ENCODE measurements at places on chromosomes 1 and 21.

GRCh38 chr1:153977250-153978240 lies at the start of gene JTB:
TSS of gene JTB (minus strand) at chr1:153977674. CDS start at chr1:153977252, 422 bp downstream.
- DNase-seq, result peak; percentile 78

- no peak for DNase-seq
Measured at GRCh38 chr1:211621447-211622198, 42.7 kb upstream of the SLC30A1 start.

- no peak for DNase-seq
Measured at GRCh38 chr1:220013497-220013896, 32.8 kb downstream of the EPRS1 start.

- DNase-seq, result no peak
Measured at GRCh38 chr1:15171271-15171908, 17.8 kb downstream of the TMEM51 start.

DNA sequence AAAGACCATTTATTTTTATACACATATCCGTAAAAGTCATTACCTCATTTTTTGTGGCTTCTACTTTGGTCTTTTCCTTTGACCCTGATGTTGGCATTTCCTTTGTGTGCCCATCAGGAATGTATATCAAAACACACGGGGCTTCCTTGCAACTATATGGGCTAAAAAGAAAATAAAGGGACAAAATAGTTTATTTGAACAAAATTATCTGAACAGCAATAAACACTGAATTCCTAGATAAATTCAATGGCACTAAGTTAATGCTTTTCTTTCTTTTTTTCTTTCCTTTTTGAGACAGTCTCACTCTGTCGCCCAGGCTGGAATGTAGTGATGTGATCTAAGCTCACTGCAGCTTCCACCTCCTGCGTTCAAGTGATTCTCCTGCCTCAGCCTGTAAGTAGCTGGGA lies 45.2 kb downstream of the EPRS1 start:
- no peak for DNase-seq

DNA sequence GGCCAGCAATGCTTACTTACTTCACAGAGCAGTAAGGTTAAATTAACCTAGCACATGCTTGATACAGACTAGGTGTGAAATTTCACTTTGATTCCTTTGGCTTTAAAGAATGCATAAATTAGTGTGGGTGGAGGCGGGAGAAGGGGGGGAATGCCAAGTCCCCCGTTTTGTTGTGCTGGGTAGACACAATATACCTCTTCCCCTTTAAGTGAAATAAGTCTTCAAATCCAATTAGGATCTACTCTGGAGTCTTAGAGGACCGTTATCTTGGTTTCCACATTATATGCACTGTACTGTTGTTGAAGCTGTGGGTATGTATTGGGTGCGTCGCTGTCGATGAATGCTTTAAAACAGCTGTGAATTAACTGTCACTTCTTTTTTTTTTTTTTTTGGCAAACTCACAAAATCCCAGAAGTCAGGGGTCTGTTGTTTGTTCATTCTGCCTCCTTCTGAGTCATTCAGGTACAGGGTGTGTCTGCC lies 1.6 kb upstream of the S1PR1 start:
- DNase-seq, result no peak

- peak; percentile 29 for DNase-seq
Measured at GRCh38 chr21:33642896-33643657, 776 bp downstream of the ITSN1 start.

GRCh38 chr1:160739098-160739511 lies at the start of gene SLAMF7:
TSS of gene SLAMF7 (plus strand) at chr1:160739247. CDS start at chr1:160739302, 55 bp downstream.
- DNase-seq, result no peak

DNA sequence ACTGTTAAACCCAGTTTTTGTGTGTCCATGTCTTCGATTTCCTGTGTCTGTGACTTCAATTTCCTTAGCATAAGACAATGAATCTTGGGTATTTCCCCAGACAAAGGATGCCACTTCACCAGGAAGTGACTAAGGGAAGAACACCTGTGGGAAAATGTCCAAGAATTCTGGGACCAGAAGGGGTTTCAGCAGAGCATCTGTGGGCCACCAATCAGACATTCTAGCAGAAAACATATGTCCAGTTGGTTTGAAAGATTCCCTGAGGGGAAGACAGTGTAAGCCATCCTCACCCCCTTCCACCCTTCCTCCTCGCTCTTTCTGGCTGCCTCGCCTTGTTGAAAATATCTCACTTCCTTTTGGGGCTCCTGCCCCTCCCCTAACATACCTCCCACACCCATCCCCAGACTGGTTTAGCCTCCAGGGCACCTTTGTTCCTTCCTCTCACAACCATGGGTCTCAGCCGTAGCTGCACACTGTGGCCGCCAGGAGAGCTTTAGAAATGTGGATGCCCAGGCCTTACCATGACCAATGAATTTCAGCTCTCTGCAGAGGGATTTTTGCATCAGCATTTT lies 25.5 kb upstream of the IFNAR1 start:
- no peak for DNase-seq

DNA sequence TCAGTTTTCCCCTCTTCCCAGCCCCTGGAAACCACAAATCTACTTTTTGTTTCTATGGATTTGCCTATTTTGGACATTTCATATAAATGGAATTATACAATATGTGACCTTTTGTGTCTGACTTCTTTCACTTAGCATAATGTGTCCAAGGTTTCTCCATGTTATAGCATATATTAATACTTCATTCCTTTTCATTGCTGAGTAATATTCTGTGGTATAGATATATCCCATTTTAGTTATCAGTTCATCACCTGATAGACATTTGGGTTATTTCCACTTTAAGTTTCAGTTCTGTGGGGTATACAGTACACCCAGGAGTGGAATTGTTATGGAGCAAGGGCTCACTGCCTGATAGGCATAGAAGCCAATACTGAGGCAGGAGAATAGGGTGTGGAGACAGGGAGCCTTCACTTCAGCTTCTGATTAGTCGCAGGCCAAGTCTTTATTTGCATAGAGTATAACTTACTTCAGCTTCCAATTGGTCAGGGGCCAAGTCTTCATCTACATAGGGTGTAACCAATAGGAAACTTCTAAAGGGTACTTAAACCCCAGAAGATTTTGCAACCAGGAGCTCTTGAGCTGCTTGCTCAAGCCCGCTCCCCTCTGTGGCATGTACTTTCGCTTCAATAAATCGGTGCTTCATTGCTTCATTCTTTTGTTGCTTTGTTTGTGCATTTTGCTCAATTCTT lies 8.3 kb upstream of the NVL start:
- DNase-seq, result no peak

DNA sequence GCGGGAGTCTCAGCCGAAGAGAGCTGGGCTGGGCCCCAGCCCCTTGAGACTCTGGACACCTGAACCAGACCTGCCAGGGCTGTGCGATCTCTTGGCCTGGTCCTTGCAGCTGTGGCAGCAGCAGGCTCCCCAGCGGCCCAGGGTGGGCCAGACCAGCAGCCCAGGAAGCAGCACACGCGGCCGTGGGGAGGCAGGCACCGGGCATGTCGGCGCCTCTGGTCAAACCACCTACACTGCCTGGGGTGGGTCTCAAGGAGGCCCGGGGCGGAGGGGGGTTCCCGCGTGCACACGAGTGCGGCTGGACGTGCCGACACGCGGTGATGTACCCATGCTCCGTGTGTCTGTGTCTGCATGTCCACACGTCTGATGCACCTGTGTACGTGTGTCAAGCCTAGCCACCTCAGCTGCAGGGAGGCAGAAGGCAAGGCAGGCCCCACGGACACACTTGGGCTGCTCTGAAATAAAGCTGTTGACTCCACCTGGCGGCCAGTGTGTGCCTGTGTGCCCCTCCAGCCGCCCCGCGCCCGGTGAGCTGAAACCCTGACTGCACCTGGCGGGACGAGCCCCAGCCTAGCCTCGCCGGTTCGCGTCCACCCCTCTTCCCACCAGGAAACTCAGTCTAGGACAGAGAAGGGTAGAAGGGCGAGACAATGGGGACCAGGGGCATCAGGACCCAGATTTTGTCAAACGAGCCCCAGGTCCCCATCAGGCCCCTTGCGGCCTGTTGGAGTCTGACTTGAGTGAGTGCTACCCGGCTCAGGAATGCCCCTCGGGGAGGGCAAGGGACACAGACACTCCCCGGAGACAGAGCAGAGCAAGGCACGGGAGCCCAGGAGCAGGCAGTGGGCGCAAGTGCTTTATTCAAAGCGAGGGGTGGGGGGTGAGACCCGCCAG lies 11.6 kb downstream of the SCNN1D start:
- DNase-seq, result peak; percentile 34

GRCh38 chr21:24175106-24175505 lies 1432.2 kb downstream of the MRPL39 start:
- no peak for DNase-seq

DNA sequence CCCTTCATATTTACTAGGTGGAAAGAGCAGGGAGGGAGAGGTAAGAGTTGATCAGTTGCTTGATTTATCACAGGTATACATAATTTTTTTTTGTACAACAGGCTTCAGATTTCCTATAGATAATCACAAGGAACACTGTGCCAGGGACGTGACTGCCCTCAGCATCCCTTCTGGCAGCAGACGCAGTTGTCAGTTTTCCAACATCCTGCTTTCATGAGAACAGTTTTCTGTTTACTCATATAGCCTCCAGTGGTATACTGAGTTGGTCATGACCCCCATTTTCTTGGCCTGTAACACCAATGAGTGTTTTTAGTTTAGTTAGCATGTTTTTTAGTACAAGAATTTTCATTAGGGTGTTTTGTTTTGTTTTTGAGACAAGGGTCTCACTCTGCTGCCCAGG lies 37.9 kb upstream of the PTPRF start:
- no peak for DNase-seq

DNA sequence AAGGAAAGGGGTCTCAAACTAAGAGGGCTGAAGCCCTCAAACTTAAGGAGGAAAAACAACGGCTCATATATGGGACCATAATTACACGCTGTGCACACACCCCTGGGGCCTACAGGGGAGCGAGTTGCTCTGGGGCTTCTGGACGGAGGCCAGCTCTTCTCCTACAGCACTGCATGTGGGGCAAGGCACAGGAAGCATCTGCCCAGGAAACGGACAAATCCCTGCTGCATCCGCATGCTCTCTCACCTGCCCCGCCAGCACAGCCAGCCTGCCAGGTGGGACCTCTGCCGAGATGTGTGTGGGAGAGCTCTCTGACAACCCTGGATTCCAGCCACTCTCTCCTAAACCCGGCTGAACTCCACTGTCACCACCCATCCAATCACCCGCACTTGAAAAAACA lies 54.1 kb downstream of the MRPL37 start:
- no peak for DNase-seq

DNA sequence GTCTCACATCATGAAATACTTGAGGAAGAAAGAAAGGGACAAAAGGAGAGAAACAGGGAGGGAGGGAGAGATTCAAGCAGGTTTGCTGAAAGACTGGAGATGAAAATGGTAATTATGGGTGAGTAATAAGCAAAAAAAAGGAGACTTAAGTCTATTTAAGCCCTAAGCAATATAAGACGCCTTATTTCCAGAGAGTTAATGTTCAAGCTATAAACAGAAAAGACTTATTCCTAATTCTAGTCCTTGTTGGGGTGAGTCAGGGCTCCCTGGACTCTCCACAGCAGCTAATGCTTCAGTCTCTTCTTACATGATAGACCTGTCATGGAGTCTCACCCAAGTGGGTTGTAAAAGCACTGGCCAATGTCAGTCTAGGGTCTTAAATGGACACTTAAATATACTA lies 619.2 kb downstream of the SMYD3 start:
- no peak for DNase-seq

DNA sequence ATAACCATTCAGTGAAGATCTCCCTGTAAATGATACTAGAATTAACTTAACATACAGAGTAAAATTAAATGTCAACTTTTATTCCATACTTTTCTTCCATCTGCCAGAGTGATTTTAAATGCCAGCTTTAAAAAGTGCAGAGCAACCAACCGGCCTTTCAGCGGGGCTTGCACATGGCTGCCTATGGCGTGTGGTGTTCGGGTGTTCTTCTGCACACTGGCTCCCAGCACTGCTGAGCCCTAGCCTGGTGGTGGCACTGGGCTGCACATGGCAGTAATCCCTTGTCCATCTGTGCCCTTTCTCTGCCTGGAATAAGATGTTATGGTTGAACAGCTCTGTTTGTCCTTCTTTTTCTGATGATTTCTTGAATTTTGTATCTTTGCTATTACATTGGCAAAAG lies 156.3 kb downstream of the SNX7 start:
- DNase-seq, result no peak

DNA sequence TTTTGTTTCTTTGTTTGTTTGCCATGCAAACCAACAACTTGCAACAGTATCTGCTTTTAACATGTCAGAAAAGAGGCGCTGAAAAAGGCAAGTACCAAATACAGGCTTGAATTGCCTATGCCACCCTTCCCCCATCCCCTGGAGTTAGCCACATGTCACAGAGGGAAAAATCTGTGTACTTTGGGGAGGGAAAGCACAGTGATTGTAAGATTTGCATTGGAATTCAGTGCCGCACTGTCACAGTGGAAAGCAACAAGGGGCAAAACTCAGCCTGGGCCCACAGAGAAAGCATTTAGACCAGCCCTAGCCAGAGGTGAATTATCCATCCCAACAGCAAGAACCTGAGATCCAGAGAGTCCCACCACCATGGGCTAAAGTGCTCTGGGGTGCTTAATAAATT lies 52.4 kb upstream of the ACADM start:
- DNase-seq, result no peak

DNA sequence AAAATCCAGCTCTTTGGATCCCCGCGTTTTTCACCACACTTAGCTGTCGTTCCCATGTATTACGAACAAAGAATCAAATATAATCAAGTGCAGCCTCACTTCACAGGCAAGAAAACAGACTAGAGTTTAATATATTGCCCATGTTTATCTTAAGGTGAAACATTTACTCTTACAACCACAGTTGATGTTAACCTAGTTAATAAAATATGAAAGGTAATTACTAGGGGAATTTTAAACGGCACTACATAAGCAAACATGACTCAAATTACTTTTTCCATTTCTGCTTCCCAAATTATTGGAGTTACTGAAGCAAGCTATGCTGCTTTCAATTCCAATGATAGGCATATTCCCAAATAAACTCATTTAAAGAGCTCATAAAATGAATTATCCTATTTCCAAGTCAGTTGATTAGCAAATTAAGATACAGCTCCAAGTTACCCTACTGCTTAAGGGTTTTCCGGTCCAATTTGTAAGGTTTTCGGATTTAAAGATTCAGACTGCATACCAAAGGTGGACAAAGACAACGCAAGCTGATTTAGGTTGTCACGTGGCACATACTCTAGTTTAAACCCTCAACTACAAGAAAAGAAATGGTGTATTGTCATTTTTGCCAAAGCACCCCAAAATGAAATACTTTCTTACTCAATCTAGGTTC lies 5.9 kb downstream of the COX20 start:
- no peak for DNase-seq

GRCh38 chr1:201156346-201156745 lies 2.1 kb upstream of the TMEM9 start:
- DNase-seq, result no peak

DNA sequence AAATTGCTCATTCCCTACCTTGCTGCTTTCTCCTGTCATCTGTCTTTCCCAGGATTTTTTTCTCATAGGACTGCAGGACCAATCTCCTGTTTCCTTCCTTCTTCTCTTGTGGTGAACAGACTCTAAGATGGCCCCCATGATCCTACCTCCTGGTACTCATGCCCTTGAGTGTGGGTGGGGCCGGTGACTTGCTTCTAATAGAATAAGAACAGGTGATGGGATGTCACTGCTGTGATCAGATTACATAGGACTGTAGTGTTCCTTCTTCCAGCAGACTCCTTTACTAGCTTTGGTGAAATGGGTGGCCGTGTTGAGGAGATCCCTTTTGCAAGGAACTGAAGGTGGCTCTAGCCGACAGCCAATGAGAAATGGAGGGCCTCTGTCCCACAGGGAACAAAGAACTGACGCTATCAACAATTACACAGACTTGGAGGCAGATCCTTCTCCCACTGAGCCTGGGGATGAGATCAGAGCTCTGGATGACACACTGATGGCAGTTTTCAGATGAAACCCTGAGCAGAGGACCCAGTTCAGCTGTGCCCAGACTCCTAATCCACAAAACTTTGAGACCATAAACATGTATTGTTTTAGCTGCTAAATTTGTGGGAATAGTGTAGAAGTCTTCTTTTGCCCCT lies 7.5 kb downstream of the GSTM3 start:
- no peak for DNase-seq
